Bronchial epithelial cell (primary cell): ENCODE measurements at places on chromosomes 2 and 18. TPM values are rescaled to one million over a fixed set of nuclear protein-coding genes. Genes with fewer than 3 reads are reported as not detected.

GRCh38 chr2:38417745-38418689, 40.9 kb upstream of the ATL2 start:
- DNase-seq = peak; percentile 93

GRCh38 chr2:153291718-153292117, 186.8 kb downstream of the RPRM start:
- DNase-seq = no peak

- no peak for DNase-seq
These were observed 87.3 kb downstream of the INHBB start for GRCh38 chr2:120432976-120433815.

Gene NAT8
- total RNA-seq = not detected in 2 replicates

DNA sequence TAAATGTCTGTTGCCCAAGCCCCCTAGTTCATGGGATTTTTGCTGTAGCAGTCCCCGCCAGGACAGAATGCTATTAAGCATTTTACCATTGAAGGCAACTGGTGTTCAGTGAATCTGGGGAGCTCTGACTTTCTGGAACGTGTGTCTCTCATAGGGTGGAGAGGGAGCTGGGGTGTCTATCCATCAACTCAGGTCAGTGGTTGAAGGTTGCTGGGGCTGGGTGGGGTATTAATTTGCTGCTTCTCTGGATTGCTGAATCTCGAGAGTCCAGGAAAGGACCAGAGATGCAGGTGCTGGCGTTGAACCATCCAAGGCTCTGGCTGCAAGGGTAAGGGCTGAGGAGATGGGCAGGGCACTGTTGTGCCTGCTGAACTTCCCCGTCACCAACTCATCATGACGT, 66.8 kb upstream of the NCK2 start:
- no peak for DNase-seq

Gene SULT1C2
- total RNA-seq = 0.13 TPM in 1 of 2 replicates, not detected in the other

DNA sequence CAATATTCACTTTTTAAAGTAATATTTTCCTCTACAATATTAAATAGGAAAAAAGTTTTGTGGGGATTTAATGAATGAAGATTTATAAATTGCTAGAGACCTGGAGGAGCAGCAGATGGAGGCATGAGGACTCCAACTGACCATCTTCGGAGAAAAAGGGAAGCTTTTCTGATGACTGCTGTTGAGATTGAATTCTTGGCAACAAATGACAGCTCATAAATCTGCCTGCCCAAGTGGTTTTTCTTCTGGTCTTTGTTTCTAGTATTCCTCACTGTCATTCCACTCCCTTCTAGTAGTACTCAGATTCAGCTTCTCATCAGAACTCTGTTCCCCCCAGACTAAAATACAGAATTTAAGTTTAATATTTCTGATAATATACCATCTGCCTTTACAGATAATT, 157.0 kb downstream of the EML6 start:
- DNase-seq = no peak

DNA sequence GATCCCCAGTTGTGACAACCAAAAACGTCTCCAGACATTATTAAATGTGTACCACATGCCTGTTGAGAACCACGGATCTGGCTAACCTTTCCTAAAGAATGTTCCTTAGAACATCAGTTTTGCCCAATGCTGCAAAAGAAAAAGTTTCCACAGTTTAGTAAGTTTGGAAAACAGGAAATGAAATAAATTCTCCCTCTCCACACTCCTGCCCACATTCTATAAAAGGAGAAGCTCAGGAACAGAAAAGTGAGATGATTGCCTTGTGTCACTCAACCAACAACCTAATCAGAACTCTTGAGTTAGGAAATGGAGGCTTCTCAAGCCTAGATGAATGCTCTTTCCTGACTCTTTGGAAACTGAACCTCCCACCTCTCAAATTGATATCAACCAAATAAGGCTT, 56.1 kb upstream of the NFE2L2 start:
- DNase-seq = no peak

- no peak for DNase-seq
These were observed 35.4 kb upstream of the GPR17 start for GRCh38 chr2:127610561-127610960.

Gene RAMP1
- total RNA-seq = 2.1 and 2.3 TPM in 2 replicates

Gene FSHR
- total RNA-seq = not detected in 2 replicates

Gene SKA1
- total RNA-seq = 0.26 and 0.51 TPM in 2 replicates

- no peak for DNase-seq
These were observed 670 bp upstream of the INPP5D start for GRCh38 chr2:233059547-233059796.

Gene SCN7A
- total RNA-seq = not detected in 2 replicates

Gene ECEL1
- not detected in 2 replicates for total RNA-seq

Gene SH3RF3
- under 0.01 and 0.51 TPM in 2 replicates for total RNA-seq

DNA sequence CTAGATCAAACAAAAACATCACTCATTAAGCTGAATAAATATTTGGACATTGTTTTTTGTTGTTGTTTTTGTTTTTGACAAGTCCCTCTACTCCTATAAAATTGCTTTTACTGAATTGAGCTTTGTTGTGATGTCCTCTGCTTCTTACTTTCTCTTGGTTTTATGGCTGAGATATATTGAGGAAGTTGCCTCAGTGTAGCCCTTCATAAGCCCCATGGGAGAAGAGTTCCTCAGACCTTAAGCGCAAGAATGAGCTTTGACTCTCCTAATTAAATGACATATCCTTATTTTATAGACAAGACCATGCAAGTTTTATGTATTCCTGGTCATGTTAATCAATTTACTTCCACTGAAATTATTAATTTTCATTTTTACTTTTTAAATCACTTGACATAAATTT, 54.9 kb downstream of the CERKL start:
- no peak for DNase-seq

DNA sequence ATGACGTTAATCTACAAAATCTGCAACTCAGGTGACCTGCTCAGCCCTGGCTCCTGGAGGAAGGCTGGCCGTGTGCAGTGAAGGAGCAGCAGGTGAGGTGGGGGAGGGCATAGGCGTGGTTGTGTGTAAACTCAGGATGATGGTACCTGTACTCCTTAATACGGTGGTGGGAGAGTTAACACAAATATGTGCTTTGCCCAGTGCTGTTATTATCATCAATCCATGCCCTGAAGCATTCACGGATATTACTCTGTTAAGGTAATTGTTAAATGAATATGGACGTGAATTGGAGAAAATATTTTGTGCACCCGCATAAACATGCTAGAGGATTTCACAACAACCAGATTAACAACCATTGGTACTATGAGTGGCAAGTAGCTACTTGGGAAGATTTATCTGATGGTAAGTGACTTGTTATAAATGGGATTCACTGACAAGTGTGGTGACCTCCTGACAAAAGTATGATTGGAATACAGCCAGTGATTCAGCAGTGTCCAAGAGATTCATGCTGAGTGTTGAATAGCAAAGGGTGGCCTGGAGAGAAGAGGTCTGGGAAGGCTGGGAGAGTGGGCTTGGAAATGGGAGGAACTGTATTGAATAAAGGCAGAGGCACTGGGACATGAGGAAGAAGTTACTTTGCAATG, 194.1 kb downstream of the TPGS2 start:
- peak; percentile 58 for DNase-seq

DNA sequence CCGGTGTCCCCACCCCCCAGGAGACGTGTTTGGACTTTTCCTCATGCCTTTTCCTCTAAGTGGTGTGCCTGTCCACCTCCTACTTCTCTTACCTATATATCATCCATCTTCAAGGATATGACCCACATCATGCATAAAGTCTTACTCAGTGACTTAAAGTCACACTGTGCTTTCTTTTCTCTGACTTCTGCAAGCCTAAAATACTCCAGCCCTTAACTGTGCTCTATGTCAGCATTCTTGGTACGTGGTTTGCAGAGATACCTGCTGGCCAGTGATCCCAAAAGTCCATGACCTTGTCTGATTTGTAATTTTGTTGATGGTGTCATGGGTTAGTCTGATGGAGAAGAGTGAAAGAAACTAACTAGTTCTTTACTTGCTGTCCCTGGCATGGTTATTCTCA, 393.6 kb upstream of the NRP2 start:
- no peak for DNase-seq

DNA sequence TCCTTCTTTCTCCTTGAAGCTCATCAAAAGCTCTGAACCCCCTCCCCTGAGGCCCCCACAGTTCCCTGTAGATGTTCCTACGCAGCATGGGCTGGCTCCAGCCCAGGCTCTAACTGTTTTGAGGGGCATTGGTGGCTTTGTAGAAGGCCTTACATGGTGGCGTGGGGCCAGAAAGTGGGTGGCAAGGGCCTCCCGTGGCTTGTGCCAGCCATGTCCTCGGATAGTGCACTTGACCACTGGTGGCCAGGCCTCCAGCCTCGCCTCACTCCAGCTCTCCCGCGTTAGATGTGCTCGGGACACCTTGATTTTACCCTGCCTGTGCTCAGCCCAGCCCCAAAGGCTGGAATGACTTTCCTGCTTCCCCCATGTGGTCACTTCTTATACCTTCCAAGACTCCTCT, 92.9 kb downstream of the TWIST2 start:
- no peak for DNase-seq

GRCh38 chr2:15169326-15170069, 391.6 kb downstream of the NBAS start:
- peak; percentile 92 for DNase-seq

DNA sequence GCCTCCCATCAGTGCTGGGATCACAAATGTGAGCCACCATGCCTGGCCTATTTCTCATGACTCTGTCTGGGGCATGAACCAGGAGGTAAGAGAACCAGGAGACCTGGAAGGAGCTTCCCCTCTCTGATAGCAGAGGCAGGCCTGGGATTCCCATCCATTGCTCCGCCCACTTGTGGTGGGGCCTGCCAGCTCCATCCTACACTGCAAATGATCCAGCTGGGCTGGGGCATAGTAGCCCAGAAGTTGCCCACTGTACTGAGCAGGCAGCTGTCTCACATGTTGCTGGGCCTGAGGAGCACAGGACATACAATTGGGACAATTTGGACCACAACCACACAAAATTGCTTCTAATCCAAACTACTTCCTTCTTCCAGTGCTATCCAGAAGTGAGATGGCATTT, 91.0 kb downstream of the MARCHF4 start:
- no peak for DNase-seq

DNA sequence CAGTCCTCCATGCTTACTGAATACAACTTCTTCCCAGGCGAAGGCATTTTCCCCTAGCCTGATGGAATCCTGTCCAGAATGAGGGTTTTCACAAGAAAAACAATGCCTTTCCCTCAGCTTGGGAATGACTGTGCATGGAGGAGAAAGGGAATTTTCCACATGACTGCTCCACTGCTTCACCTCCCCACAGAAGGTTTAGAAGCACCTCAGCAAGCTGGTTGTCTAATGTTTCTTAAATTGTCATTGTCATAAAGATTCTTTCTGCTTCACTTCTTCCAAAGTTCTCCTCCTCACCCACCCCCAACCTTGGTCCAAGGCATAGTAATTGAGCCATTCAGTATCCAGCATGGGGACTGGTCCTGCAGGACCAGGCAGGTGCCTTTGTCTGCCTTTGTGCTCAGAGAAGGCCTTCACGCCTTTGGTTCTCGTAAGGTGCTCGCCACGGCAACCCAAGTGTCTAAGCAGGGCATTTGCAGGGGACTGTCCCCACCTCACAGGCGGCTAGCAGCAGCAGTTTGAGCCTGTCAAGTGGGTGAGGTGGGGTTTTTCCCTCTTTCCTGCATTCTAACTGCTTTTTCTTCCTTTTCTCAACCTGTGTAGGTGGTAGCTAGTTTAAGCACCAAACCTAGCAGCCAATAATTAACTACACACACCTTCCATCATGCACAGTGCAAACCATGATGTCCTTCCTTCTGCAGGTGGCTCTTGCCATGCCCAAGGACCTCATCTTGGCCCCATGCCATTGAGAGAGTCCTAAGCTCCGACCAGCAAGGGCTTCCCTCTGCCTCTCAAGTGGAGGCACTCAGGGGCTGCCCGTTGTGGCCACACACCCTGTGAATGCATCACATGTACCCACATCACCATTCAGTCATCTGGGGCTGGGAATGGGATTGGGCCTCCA, 65.7 kb upstream of the BCL2L11 start:
- no peak for DNase-seq

Gene ZSCAN30
- total RNA-seq = 10.0 and 16.5 TPM in 2 replicates
